ENCODE measurements at places on chromosomes 13 and 19.

DNA sequence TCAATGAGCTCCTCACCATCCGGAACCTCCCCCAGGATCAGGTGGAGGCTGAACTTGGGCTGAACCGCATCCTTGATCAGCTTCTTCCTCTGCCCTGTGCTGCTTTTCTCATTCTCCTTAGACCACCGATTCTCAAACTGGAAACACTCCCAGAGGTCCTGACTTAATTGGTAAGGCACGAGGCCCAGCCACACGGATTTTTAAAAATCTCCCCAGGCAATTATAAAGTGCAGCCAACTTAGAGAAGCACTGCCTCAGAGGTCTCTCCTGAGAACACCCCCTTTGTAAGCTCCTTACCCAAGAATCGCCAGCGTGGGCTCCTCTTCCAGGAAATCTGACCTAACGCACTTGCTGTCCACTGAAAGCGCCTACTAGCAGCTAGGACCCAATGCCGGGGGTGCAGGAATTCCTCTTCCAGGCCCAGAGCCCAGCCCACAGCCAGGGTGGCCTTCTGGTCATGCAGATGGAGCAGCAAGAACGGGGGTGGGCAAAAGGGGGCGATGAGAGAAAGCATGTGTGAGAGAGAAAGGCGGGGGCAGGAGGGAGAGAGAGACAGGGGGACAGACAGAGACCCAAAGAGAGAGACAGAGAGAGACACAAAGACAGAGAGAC lies 66.9 kb upstream of the CACNA1A start:
- DNase-seq = no peak

DNA sequence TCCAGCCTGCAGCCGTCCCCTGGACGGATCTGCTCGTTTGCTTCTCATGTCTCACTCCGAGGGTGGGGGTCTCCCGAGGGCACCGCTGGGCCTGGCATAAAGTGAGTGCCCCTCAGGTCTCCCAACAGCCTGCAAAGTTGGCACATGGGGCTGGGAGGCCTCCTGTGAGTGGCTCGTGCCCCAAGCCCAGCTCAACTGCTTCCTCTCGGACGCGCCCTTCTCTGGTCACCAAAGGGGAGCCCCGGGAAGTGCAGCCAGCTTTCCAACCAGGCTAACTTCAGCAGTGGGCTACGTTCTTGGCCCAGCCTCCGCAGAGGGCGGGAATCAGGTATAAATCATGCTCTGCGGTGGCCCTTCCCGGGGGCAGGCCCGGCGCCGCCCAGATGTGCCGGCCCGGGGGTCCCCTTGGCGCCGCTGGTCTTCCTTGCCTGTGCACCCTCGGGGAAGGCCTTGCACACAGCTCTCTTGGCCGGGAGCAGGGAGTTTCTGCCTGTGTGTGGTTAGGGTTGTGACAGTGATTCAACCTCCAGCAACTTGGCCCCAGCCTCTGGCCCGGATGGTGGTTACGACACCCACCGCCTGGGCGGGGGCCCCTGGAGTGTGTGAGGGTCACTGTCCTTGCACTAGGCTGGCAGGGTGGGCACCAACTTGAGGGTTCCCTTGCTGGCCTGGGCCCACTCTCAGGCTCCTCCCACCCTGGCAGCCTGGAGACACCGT lies 20.7 kb downstream of the CEBPG start:
- no peak for DNase-seq

GRCh38 chr19:35779033-35779432 lies 3.7 kb downstream of the ARHGAP33 start:
- no peak for DNase-seq

GRCh38 chr13:110913322-110914080 lies 1.4 kb downstream of the ANKRD10 start:
- no peak for DNase-seq

DNA sequence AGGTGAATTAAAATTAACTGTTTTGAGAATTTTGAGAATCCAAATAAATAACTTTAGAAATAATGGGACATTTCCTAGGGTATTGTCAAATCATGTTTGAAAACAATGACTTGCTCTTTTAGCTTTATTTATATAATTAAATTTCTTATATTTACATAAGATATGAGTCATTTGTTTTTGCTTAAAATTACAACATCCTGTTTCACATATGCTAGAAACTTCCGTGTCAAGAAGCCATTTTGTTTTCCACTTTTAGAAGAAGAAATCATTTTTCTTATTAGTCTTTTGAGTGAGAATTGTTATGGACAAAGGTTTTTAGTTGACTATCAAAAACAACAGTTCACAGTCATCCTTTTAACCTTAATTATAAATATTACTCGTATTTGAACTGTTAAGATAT lies 48.2 kb downstream of the DPY19L3 start:
- DNase-seq = no peak

- DNase-seq = no peak
Observed at GRCh38 chr19:54670576-54671357, 8.0 kb downstream of the LILRB4 start.

GRCh38 chr13:51249255-51249654 lies 27.1 kb downstream of the FAM124A start:
- DNase-seq = no peak

GRCh38 chr19:1601613-1602064 lies 3.6 kb downstream of the UQCR11 start:
- no peak for DNase-seq

GRCh38 chr19:2883686-2884439 lies 16.7 kb downstream of the ZNF556 start:
- no peak for DNase-seq

DNA sequence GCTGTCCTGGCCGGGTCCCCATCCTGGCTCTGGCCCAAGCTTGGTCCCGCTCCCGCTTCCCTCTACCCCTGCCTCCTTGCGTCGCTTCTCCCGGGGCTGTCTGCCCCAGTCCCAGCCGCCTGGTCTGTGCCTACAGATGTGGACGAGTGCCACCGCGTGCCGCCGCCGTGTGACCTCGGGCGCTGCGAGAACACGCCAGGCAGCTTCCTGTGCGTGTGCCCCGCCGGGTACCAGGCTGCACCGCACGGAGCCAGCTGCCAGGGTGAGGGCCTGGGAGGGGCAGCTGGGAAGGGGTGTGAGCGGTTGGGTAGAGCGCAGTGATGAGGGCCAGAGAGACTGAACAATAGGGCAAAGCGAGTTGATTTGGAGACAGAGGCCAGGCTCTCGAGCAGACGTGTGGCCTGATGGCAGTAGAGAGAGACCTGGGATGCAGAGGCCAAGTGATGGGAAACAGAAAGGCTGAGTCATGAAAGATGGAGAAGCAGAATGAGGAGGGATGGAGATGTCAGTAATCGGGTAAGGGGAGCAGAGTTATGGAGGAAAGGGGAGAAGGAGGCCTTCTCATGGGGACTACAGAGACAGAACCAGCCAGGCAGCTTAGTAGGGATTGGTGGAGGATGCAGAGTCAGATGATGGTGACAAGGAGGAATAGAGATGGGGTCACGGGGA lies 9.4 kb downstream of the LTBP4 start:
- DNase-seq = no peak

DNA sequence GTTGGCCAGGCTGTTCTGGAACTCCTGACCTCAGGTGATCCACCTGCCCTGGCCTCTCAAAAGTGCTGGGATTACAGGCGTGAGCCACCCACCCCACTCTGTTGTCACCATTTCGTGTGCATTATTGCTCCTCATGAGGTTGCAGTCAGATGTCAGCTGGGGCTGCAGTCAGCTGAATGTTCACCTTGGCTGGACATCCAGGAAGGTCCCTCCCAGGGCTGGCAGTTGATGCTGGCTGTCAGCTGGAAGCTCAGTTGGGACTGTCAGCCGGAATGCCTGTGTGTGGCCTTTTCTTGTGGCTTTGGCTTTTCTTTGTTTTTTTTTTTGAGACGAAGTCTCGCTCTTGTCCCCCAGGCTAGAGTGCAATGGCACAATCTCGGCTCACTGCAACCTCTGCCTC lies 6.6 kb downstream of the MEGF8 start:
- DNase-seq = no peak

DNA sequence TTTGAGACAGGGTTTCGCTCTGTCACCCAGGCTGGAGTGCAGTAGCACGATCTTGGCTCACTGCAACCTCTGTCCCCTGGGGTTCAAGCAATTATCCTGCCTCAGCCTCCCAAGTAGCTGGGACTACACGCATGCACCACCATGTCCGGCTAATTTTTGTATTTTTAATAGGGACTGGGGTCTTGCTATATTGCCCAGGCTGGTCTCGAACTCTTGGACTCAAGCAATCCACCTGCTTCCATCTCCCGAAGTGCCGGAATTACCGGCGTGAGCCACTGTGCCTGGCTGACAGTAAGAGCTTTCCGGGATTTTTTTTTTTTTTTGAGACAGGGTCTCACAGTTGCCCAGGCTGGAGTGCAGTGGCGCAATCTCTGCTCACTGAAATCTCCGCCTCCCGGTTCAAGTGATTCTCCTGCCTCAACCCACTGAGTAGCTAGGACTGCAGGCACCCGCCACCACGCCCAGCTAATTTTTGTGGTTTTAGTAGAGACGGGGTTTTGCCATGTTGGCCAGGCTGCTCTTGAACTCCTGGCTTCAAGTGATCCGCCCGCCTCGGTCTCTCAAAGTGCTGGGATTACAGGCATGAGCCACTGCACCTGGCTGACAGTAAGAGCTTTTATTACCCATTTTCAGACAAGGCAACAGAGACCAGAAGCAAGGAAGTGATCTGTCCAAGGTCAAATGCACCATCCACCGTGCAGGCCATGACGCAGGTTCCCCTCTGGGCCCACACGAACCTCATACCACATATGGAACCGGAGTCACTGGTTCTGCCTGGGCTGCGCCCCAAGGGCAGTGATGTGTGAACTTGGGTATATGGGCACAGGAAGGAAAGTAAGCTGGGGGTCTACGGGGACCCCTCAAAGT lies 21.0 kb downstream of the RFX1 start:
- no peak for DNase-seq

DNA sequence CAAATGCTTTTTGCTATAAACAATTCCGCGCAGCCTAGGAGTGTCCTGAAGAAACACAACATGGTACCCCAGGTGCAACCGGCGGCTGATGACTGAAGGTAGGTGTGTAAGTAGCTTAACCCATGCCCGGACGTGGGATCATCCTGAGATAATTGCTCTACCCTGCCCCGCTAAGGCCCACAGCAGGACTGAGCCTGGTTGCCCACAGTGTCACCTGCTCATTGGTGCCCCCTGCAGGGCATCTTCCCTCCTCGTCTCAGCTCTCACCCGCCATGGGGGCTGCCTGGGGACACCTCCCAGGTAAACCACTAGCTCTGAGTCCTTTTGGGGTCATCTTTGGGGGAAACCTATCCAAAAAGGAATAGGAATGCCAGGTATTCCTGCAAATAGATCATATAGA lies 22.3 kb downstream of the TMEM161A start:
- no peak for DNase-seq

DNA sequence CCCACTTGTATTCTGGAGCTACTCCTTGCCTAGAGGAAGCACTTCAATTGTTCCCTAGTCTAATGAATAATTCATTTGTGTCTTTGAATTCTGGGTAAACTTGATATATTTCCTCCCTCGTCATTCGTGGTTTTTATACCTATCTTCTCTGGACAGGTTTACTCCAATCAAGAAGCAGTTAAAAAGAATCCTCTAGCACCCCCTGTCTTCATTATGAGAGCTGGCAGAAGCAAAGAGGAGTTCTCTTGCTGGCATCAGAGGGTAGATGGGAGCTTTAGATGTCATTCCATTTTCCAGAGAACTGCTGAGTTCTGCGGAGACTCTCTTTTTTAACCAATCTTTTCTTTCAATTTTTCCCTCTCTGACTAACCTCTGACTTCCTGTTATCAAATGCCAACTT lies 627.7 kb downstream of the FGF9 start:
- no peak for DNase-seq

DNA sequence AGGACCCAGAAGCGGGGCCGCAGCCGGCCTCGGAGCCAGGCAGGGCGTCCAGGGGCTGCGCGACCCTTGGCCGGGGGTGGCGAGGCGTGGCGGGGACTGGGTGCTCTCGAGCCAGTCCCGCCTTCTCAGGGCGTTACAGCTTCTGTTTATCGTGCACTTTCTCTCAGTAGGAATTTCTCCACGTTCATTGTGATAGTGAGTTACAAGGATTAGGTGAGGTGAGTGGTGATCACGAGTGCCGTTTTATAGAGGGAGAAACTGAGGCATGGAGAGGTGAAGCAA lies 600 bp downstream of the AP1M1 start:
- DNase-seq = no peak
